ENCODE measurements at places on chromosomes 7 and 10. TPM values are rescaled to one million over a fixed set of nuclear protein-coding genes. Genes with fewer than 3 reads are reported as not detected.

DNA sequence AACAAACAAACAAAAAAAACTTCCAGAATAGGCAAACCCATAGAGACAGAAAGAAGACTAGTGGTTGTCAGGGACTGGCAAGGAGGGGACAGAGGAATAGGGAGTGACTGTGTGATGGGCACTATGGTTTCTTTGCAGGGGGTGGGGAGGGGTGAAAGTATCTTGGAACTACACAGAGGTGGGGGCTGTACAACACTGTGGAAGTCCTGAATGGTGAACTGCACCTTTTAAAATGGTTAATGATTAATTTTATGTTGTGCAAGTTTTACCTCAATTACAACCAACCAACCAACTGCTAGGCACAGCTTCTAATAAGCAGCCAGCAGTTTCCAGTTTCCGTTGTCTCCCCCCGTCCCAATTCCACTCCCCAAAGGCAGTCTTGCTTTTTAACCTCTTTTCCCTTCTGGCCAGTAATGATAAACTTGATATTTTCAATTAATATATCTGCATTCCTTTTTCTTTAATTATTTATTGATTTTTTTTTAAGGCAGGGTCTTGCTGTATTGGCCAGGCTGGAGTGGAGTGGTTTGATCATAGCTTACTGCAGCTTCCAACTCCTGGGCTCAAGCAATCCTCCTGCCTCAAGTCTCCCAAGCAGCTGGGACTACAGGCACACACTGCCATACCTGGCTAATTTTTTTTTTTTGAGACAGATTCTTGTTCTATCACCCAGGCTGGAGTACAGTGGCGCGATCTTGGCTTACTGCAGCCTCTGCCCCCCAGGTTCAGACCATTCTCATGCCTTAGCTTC lies 46.8 kb downstream of the HIP1 start:
- no peak for DNase-seq

- no peak for DNase-seq
These were observed 378.0 kb downstream of the CCSER2 start for GRCh38 chr10:84706431-84706830.

Gene DRGX
- total RNA-seq, result not detected

Gene GCK
- total RNA-seq, result not detected

DNA sequence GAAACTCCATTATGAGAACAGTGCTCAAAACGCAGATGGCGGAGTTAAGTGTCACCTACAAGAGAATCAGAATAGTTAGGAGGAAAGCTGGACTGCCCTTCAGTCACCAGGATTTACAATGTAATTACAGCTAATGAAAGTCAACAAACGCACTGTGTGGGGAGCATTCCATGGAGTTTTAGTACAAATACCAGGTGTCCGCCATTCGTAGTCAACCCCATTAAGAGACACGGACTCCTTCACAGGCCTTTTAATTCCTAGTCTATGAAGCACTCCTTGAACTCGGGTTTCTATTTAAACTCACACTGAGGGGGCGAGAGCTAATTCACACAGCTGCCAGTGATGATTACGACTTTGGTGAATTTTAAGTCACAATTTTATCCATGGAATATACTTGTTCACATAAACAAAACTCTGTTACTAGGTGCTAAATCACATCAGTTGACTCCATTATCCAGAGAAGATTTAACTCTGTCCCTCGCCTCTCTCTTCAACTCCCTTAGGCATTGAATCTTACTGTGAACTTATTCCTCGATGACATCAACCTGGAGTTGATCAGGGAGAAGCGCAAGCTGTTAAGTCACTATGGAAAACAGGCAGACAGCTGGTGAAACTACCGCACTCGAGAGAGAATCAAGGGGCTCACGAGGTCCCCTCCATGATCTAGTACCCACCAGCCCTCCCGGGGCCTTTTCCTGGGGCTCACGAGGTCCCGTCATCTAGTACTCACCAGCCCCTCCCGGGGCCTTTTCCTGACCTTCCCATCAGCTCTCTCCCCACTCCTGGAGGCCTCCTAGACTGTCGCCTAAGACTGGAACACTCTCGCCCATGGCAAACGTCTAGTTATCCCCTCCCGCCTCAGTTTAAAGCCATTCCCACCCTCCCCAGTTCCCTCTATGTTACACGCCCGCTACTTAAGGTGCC lies 1.5 kb downstream of the ZFAND2A start:
- DNase-seq, result no peak

- no peak for DNase-seq
These were observed 56.4 kb upstream of the C1GALT1 start for GRCh38 chr7:7125963-7126362.

DNA sequence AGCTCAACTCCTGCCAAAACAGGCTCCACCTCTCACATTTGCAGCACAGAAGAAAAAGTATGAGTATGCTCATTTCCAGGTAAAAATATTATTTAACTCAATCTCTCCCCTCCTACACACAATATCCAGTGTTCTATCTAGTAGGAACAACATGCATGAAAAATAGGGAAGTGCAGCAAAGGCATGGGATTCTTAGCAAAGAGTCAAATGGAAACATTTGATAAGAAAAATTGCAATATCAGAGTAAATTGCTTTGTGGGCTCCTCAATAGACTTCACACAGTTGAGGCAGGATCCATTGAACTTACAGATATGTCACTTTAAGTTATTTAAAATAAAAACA lies 150.9 kb downstream of the ANK3 start:
- DNase-seq, result no peak

DNA sequence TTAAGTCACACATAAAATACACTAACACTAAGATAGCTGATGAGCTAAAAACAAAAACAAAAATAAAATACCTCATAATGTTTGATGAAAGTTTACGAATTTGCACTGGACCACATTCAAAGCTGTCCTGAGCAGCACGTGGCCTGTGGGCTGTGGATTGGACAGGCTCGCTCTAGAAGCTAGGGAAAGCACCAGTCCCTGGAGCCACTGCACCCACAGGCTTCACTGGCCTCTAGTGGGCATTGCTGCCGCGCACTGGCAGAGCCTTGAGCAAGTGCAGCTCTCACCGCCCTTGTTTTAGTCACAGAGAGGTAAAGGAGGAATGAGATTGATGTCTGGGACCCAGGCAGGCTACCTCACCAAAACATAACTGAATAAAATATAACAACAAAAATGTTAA lies 67.6 kb downstream of the PAX2 start:
- DNase-seq, result no peak

DNA sequence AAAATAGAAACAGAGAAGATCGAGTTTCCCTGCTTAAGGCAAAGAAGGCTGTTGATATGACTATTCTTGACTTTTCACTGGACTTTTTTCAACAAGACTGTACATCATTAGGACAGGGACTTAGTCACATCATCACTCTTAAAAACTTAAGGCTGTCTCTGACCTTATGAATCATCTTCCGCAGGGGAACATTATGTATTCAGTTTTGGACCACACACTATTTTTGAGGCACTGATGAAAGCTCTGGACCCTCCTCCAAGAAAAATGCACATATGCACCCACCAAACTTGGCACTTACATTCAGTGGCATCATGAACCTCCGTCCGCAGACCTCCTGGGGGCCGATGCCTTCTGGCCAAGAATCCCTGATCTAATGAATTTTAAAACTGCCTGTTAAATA lies 96.4 kb downstream of the CALD1 start:
- DNase-seq, result no peak

DNA sequence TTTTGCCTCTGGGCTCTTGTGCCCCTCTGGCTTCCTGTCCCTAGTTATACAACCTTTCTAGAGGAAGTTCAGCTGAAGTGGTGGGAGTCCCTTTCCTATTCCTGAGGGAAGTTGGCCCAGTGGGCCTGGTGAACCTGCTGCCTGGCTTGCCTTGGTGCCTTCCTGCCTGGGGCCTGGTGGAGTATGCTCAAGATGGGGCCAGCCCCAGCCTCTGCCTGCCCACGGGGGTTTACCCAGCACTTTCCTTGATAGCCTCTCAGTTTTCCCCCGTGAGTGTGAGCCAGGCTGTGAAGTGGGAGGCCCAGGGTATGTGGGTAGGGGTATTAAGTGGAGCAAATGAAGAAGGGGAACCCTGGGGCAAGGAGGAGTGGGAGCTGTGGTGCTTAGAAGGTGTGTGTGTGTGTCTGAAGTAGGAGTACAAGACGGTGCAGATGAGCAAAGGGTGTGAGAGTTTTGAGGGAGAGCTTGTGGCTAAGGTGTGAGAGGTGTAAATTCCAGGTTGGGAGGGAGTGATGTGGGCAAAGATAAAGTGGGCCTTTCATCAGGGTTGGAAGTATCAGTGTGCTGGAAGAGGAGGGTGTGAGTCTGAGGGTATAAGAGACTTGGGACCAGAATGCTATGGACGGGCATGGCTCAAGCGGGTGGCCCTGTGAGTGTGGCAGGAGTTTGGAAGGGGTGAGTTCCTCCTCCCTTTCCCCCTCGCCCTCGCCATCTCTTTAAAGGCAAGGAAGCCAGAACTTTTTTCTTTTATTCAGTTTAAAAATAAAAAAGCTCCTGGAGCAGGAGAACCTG lies 10.9 kb upstream of the PAX2 start:
- DNase-seq, result no peak

DNA sequence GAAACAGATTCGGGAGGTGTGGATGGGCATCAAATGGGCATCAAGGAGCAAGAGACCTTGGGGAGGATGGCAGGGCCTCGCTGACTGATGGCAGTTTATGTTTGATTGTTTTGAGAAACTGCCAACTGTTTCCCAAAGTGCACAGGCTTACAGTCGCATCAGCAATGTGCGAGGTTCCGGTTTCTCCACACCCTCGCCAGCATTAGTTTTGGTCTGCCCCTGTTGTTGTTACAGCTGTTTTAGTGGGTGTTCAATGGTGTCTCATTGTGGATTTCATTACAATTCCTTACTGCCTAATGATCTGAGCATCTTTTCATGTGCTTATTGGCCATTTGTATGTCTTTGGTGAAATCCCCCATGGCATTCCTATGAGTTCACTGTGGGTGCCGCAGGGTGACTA lies 24.4 kb downstream of the AKR1E2 start:
- DNase-seq, result no peak

DNA sequence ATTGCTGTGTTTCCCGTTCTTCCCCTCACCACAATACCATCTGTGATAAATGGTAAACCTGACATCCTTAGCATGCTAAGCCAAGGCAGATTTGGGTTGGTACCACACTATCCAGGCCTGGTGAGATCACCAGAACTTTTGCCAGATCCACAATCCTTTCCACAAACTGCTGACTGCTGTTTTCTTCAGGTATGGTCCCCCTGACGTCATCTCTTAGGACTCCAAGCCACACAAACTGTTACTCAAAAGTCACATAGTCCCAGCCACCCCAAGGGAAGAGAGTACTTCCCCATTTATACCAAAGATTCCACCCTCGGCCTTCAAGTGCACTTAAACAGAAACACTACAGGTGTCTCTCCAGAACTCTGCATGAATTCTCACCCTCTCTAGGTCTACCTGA lies 34.8 kb downstream of the SLC25A13 start:
- no peak for DNase-seq

DNA sequence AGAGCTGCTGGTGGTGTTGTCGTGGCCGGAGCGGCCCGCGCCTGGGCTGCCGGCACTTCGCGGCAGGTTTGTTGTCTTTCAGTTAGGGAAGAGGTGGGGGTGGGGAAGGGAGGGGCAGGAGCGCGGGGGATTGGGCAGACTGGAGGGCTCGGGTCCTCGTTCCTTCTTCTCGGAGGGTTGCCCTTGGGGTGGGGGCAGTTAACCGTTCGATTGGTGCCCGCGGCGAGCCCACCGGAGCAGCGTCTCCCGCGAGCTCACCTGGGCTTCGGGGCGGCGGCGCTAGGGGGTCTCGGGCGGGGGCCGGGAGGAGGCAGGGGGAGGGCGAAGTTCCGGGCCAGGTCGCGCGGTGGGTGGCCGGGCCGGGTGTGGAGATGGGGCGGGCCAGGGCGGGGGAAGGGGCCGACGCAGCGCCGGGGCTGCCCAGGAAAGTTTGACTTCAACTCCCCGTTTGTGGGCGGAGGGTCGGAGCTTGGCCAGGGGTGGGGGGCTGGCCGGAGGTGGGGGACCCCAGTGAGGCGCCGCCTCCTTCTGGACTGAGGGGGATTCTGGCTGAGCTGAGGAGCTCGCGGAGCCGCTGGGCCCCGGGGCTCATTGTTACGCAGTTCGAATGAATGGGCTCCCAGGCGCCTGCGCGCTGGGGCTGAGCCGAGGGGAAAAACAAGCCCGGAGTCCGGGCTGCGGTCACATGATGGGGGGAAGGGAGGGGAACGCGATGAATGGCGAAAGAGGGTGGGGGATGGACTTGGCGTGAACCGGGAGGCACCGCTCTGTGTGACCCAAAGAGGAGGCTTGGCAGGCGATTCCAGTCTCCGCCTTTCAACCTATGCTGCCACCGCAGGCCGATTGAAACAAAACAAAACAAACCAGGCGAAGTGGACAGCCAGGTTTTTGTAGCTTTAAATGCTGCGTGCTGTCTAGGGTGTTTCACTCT lies 582 bp downstream of the HBP1 start:
- DNase-seq, result peak; percentile 89

Gene NPSR1
- total RNA-seq, result not detected

Gene GRID1
- 0.35 TPM for total RNA-seq

Gene DNMBP
- total RNA-seq, result 65.2 TPM

Gene PON3
- total RNA-seq, result 2.9 TPM

Gene DYNC1I1
- total RNA-seq, result 1.4 TPM

GRCh38 chr7:111272092-111272491 lies 181.2 kb downstream of the LRRN3 start:
- no peak for DNase-seq

All from Peyer's patch (tissue), 4 donors.